ENCODE measurements at places on chromosomes 12 and 14.

DNA sequence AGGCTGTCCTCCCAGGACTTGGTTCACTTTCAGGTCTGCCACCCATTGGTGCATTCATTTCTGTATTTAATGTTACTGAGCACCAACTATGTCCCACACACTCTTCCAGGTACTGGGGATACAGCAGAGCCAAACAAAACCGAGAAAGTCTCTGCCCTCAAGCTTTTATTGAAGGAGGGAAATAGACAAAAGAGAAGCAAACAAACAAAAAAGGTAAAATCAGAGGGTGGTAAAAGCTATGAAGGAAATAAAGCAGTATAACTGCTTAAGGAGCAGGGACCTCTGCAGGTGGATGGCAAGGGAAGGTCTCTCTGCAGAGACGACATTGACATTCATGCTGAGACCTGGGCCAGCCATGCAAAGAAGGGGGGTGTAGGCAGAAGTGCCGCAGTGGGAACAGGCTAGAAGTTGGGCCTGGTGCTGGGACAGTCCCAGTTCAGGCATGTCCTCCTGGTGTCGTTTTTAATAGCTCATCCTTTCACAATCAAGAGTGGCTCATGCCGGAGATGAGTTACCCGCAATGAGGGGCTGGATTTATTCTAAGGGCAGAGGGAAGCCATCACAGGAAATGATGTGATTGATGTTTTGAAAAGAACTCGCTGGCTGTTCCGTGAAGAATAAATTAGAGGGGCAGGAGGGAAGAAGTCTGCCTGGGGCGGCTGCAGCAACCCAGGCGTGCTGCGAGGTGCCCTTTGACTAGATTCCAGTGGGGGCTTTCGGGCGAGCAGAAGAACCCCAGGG, 72.8 kb downstream of the IRF2BPL start:
- DNase-seq, result no peak

- DNase-seq, result no peak
Observed at GRCh38 chr14:57848353-57848752, 17.5 kb downstream of the SLC35F4 start.

- DNase-seq, result no peak
Observed at GRCh38 chr12:58711974-58712373, 208.3 kb downstream of the LRIG3 start.

DNA sequence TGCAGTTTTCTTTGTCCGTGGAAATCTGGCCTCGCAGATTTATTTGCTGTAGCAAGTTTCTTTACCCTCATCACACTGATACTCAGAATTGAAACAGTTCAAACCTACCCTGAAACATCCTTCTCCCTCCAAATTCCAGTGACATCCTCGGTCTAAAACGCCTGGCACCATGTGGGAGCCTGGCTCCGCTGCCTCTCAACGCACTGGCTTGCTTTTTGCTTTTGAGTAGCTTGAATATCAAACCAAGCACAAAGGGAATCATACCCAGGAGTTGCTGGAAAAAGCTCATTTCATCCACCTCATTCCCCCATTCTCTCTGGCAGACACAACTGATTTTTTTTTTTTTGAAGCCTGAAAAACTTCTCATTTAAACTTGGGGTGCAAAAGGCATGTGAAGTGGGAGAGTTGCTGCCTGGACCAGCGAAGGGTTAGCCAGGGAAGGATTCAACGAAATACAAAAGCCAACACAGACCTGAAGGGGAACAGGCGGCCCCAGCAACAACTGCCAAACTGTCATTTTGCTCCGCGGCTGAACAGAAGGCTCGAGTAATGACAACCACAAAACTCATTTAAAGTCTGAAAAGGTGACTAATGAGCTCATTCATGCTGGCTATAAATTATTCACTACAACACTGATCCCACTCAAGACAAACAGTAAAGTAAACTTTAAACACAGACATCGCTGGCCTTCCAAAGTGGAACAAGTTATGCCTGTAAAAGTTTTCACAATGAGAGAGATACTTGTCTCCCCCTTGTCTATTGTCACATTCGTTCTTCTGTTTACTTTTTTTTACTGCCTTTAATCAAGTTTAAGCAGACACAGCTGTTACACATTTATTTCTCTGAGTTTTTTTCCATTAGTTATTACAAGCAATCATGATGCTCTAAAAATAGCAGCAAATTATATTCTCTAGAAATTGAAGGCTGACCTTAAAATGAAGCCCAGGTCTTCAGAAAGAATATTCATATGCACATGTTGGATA, 12.5 kb upstream of the FOXN3 start:
- no peak for DNase-seq

DNA sequence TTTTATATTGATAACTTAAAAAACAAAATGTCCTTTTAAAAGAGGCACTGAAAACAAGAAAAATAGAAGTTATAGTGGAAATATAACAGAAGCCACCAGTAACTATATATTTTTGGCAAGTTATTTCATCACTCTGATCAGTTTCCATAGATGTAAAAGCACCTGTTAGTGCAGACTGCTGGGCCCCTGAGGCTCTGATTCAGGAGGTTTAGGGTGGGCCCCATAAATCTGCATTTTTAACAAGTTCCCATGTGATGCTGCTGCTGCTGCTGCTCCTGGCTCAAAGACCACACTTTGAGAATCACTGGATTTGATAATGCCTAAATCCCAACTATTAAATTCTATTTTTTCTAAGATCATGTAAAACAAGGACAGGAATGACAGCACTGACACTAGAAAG, 251.1 kb downstream of the MED13L start:
- DNase-seq, result no peak

- no peak for DNase-seq
Observed at GRCh38 chr14:34172173-34172451, 221.2 kb upstream of the EGLN3 start.

DNA sequence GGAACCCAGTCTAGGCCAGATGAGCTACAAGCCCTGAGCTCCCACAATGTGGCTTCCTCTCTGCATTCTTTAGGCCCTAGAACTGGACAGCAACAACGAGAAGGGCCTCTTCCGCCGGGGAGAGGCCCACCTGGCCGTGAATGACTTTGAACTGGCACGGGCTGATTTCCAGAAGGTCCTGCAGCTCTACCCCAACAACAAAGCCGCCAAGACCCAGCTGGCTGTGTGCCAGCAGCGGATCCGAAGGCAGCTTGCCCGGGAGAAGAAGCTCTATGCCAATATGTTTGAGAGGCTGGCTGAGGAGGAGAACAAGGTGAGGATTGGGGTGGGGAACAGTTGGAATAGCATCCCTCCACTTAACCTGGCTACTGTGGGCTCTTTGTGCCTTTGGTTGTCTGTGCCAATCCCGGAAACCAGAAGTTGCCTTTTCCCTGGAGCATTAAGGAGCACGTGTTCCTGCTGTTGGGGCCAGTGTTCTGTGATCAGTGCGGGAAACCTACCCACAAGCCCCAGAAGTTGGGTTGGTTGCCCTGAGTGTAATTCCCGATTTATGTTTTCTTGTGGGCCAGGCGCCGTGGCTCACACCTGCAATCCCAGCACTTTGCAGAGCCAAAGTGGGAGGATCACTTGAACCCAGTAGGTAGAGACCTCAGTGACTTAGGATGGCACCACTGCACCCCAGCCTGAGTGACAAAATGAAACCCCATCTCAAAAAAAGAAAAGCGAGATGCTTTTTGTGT, 6.4 kb downstream of the FKBP4 start:
- DNase-seq, result no peak

- DNase-seq, result no peak
Observed at GRCh38 chr12:76555231-76555767, 4.3 kb downstream of the OSBPL8 start.
